ENCODE measurements at places on chromosomes 7 and 10. TPM values are rescaled to one million over a fixed set of nuclear protein-coding genes. Genes with fewer than 3 reads are reported as not detected.

Gene ECHDC3
- 8.9 TPM for total RNA-seq

GRCh38 chr10:74900297-74900696 lies 73.9 kb downstream of the KAT6B start:
- no peak for DNase-seq
- no peak overlapping the region for H3K4me3 ChIP-seq
- no peak overlapping the region for H3K27ac ChIP-seq
- no peaks in the 10 kb centered on the region for H3K27me3 ChIP-seq

- H3K27me3 ChIP-seq: no peaks in the 10 kb centered on the region
- no peaks in the 10 kb centered on the region for H3K4me1 ChIP-seq
- DNase-seq: no peak
- no peaks in the 10 kb centered on the region for H3K36me3 ChIP-seq
- H3K4me3 ChIP-seq: no peak overlapping the region
- no peak overlapping the region for H3K27ac ChIP-seq
These were observed 42.0 kb downstream of the GNA12 start for GRCh38 chr7:2802101-2802500.

DNA sequence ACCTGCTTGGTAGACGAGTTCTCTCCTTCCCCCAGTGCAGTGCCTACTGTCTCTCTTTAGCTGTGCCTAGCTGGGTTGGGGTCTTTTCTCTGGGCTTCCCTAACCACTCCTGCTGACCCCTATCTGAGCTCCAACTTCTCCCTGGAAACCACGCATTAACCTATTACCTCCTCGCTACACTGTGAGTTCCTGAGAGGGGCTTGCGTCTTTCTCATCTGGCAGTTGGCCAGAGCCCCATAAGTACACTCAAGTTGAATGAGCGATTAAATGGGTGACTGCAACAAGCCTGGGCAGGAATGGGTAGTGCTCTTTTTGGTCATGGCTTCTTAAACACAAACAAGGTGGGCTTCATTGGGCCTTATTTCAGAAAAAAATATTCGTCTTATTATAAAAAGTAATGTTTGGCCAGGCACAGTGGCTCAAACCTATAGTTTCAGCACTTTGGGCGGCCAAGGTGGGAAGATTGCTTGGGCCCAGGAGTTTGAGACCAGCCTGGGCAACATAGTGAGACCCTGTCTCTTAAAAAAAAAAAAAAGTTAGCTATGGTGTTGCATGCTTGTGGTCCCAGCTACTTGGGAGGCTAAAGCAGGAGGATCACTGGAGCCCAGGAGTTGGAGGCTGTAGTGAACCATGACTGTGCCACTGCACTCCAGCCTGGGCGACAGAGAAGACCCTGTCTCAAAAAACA lies 41.4 kb downstream of the SYPL1 start:
- no peaks in the 10 kb centered on the region for H3K36me3 ChIP-seq
- H3K4me3 ChIP-seq: no peak overlapping the region
- H3K27me3 ChIP-seq: no peaks in the 10 kb centered on the region
- H3K27ac ChIP-seq: peak overlapping the region; percentile 63
- DNase-seq: no peak

- no peak overlapping the region for H3K4me3 ChIP-seq
- no peaks in the 10 kb centered on the region for H3K4me1 ChIP-seq
- no peaks in the 10 kb centered on the region for H3K27me3 ChIP-seq
These were observed 185.4 kb upstream of the FOXP2 start for GRCh38 chr7:114229246-114229645.

DNA sequence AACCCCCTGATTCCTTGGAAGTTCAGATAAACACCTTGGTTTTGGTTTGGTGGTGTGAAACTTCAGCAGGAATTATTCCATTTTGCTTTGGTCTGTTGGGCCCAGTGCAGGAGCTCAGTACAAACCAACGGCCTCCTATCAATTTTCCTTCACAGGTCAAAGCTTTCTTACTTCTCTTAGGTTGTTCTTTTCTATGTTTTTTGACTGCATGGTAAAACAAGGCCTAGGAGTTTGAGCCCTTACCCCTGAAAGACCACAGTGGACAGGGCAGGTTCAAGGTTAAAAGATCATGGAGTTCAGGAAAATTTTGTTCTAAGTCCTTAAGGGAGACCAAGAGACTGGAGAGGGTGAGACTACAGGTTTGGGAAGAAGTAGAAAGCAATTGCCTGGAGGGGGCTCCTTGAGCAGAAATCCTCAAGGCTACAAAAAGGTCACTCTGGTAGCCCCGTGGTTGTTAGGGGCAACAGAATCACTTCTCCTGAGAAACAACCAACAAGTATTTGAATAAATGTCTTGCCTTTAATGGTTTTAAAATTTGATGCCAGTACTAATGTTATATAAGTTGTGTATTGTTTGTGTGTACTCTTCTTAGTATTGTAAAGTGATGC lies 40.9 kb upstream of the FHIP2A start:
- H3K27ac ChIP-seq: peak overlapping the region; percentile 8
- H3K4me3 ChIP-seq: no peak overlapping the region
- no peaks in the 10 kb centered on the region for H3K36me3 ChIP-seq
- no peaks in the 10 kb centered on the region for H3K4me1 ChIP-seq
- no peak for DNase-seq
- no peaks in the 10 kb centered on the region for H3K27me3 ChIP-seq

DNA sequence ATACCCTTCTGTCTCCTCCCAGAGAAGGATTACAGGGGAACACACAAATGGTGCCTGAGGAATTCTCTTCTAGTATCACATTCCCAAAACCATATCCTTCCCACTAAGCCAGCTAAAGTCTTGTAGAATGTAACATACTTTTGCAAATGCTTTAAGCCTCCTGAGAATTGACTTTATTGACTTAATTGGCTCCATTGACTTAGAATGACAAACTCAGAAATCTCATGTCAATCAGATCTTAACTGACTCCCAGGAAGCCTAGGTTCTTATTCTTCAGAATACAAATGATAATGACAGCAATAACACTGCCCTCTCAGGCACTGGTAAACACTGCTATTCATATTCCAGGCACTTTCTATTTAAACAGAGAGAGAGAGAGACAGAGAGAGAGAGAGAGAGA lies 356.9 kb upstream of the PRKCQ start:
- H3K4me1 ChIP-seq: no peaks in the 10 kb centered on the region
- DNase-seq: no peak
- H3K36me3 ChIP-seq: no peaks in the 10 kb centered on the region
- no peak overlapping the region for H3K27ac ChIP-seq
- no peak overlapping the region for H3K4me3 ChIP-seq

Data from Peyer's patch (tissue), 4 donors.